ENCODE measurements at places on chromosomes 16 and 17. TPM values are rescaled to one million over a fixed set of nuclear protein-coding genes. Genes with fewer than 3 reads are reported as not detected.

GRCh38 chr17:13933441-13934276 is 135.6 kb upstream of the COX10 start:
- no peak for DNase-seq

DNA sequence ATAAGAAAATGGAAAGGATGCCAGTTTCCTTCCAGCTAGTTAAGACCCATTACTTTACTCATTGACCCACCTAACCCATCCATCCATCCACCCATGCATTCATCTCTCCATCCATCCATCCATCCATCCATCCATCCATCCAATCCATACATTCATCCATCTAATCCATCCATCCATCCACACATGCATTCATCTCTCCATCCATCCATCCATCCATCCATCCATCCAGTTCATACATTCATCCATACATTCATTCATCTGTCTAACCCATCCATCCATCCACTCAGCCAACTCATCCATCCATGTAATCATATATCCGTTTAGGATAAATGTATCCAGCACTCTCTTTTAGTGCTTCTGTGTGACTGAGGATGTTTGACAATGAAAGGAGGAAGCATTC is 178.8 kb upstream of the CACNG3 start:
- no peak for DNase-seq

DNA sequence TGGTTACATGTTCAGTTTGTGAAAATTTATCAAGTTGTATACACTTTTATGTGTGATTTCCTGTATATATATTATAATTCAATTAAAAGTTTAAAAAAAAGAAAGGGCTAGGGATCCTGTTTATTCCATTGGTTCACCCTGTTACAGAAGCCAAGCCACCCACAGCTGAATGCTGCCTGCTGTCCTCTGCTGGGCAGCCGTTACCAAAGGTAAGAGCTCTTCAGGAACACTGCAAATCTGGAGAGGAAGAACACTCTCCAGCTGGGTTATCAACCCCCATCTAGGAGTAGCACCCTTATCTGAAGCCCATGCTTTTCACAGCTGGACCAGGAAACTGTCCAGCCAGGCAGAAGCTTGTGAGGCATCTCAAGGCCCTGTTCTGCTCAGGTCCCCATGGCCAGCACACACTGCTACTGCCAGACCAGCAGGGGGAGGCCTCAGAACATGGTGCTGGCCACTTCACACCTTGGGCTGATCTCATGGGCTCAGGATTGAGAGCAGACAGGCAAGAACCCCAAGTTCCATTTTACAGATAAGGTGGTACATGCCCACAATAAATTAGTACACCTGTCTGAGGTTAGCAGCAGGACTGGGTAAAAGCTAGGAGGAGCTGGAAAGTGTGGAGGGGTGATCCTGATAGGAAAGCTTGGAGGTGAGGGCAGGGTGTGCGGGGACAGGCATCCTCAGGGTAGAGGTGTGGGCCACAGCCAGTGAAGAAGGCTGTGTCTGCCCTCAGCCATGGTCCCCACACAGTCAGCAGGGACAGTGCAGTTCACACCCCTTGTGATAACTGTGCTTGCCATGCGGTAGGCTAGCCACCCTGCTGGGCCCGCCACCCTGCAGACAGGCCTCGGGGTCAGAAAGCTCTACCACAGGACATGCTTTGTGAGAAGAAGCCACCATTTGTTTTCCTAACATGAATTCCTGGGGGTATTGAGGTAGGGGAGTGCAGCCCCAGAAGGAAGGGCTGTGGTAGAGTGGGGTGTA is 54.3 kb upstream of the SREBF1 start:
- no peak for DNase-seq

Gene HOXB1
- polyA plus RNA-seq, result not detected

Gene FOXJ1
- polyA plus RNA-seq, result 0.05 TPM

DNA sequence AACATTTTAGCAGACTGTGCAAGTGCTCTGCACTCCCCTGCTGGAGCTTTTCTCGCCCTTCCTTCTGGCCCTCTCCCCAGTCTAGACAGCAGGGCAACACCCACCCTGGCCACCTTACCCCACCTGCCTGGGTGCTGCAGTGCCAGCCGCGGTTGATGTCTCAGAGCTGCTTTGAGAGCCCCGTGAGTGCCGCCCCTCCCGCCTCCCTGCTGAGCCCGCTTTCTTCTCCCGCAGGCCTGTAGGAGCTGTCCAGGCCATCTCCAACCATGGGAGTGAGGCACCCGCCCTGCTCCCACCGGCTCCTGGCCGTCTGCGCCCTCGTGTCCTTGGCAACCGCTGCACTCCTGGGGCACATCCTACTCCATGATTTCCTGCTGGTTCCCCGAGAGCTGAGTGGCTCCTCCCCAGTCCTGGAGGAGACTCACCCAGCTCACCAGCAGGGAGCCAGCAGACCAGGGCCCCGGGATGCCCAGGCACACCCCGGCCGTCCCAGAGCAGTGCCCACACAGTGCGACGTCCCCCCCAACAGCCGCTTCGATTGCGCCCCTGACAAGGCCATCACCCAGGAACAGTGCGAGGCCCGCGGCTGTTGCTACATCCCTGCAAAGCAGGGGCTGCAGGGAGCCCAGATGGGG is 3.1 kb downstream of the GAA start:
- DNase-seq, result no peak

Gene CARD14
- 0.92 TPM for polyA plus RNA-seq

Gene DOC2A
- 0.61 TPM for polyA plus RNA-seq

- DNase-seq, result no peak
Observed at GRCh38 chr17:80616705-80617104, 72.1 kb downstream of the RPTOR start.

DNA sequence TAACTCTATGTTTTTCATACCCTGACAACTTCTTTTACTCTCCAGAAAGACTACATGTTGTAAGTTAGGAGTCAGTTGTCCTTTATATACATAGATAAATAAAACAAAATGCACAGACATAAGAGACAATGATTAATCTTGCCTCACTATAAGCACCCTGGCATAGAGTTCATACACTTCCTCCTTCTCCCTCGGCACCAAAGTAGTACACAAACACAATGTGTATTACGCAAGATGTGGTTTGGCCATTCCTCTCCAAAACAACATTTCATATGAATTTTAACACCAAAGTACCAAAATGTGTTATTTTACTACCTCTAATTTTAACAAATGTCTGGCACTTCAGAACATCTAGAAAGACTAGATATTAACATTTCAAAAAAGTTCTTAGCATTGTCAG is 17.2 kb upstream of the SLFN11 start:
- no peak for DNase-seq

Gene ADGRG1
- 5.8 TPM for polyA plus RNA-seq

DNA sequence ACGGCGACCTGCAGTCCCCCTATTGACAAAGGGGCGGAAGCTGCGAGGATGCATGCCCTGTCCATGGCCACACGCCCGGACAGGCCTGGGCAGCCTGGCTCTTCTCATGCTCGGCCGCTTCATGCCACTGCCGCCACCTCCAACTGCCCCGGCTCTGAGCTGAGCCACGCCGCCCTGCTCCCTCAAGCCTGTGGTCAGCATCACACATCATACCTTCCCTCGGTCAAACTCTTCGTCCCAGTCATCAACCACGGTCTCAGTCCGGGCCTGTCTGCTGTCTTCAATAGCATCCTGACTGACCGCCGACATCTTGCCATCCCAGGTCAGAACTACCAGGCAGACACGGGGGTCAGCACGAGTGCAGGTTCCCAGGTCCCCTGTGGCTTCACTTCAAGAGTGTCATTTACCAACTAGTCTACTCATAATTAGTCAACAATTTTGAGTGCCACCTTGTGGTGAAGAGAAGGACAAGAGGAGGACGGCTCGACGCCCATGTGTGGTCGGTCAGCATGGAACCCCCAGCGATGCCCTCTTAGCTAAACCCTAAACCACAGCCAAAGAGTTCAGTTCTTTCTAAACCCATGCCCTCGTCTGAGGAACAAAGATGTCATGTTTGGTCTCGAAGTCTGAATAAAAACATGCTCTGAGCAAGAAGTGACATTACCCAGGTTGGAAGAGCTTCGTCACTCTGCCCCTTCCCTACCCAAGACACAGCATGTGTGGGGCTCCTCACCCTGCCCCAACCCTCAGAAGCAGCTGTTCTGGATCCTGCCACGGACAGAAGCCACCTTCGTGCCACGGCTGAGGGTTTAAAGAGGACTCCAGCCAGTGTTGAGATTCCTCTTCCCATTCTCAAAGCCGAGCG is 16.9 kb upstream of the CYTH1 start:
- DNase-seq, result no peak

Gene PRDM7
- polyA plus RNA-seq, result not detected

DNA sequence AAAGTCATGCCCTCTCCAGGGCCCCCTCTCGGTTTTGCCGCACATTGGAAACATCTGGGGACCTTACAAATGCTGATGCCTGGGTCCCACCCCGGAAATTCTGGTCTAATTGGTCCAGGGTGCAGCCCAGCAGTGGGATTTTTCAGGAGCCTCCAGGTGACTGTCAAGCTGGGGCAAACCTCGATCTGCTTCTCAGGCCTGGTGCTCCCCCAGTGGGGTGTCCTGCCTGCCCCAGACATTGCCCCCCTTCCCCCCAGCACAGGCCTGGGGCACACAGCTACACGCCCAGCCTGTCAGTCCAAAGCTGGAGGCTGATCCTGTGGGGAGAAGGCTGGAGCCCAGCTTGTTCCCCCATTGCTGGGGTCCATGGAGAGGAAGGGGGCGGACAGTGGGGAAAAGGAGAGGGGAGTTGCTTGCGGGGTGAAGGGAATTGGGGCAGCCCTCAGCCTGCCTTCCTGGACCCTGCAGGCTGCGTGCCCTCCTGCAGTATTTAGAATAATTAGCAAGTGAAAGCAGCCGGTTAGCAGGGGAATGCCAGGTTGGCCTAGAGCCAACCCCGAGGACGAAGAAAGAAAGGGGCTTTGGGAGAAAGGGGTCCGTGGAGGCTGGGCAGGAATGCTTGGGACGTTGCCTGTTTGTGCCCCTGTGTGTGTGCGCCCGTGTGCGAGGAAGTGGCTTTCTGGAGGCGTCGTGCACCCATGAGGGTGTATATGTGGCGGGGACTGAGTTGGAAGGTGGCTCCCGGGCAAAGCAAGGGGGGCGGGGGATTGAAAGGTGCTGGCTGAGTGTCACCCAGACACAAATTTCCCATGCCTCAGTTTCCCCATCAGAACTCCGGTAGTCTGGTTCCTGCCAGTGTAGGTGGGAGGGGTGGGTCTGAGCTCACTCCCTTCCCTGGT is 5.9 kb downstream of the FOXJ1 start:
- DNase-seq, result no peak

- DNase-seq, result no peak
Observed at GRCh38 chr16:50673496-50674275, 7.4 kb downstream of the SNX20 start.

DNA sequence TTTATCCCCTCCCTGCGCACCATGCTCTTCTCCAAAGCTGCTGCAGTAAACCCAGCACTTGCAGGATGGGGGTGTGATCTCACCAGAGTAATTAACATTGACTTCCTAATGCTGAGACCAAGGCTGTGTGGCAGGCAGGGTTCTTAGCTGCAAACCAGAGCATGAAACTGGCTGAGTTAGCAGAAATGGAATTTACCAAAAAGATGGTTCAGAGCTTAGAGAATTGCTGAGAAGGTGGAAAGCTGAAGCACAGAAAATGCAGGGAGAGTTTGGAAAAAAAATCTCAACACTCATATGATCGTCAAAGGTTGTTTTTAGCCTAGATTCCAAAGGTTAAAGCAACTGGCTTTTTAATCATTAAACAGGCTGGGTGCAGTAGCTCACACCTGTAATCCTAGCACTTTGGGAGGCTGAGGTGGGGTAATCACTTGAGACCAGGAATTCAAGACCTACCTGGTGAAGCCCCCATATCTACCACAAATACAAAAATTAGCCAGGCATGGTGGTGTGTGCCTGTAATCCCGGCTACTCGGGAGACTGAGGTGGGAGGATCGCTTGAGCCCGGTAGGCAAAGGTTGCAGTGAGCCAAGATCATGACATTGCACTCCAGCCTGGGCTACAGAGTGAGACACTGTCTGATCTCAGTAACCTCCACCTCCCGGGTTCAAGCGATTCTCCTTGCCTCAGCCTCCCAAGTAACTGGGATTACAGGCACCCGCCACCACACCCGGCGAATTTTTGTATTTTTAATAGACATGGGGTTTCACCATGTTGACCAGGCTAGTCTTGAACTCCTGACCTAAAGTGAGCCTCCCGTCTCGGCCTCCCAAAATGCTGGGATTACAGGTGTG is 6.0 kb upstream of the TXNDC11 start:
- no peak for DNase-seq

- DNase-seq, result no peak
Observed at GRCh38 chr17:4604111-4604644, 19.8 kb downstream of the SMTNL2 start.

Gene MRM3
- 14.2 TPM for polyA plus RNA-seq

GRCh38 chr16:12920739-12921138 is 19.3 kb downstream of the SHISA9 start:
- DNase-seq, result no peak

- DNase-seq, result no peak
Observed at GRCh38 chr16:87828907-87829621, 40.2 kb downstream of the SLC7A5 start.

GRCh38 chr16:86697715-86698114 is 119.4 kb downstream of the FOXL1 start:
- DNase-seq, result peak; percentile 11

Gene TNS4
- polyA plus RNA-seq, result not detected

Gene P2RX1
- 2.3 TPM for polyA plus RNA-seq

GRCh38 chr16:1330260-1330914 is 3.1 kb upstream of the BAIAP3 start:
- DNase-seq, result no peak

- no peak for DNase-seq
Observed at GRCh38 chr16:27217256-27217655, 13.9 kb downstream of the KDM8 start.

DNA sequence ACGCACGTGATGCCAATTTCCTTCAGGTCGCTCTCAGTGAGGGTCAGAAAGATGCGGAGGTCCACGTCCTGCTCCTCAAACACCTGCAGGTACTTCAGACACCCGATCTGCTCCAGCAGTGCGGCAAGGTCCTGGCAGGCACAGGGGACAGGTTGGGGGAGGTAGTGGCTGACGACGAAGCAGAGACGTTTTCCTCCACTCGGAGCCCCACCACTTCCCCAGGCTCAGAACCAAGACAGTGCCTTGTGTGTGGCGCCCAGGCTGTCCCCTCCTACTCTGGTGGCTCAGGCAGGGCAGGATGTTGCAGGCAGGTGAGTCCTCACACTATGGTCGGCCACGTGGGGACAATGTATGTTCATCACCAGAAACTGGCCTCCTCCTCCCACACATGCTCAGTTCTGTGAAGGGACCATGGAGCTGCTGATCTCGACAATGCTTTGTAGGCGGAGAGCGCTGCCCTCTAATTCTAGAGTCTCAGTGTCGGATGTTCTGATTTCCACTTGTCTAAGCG is 5.7 kb downstream of the NUDT16L1 start:
- no peak for DNase-seq

DNA sequence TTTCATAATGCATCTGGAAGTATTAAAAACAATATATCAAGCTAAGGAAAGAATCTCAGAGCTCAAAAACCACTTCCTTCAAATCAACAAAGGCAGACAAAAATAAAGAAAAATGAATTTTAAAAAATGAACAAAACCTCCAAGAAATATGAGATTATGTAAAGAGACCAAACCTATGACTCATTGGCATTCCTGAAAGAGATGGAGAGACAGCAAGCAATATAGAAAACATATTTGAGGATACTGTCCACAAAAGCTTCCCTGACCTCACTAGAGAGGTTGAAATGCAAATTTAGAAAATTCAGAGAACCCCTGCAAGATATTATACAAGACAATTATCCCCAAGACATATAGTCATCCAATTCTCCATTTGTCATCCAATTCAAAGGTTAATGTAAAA is 311.3 kb upstream of the SOX9 start:
- DNase-seq, result no peak

GRCh38 chr17:77907497-77908461 is 50.7 kb upstream of the TNRC6C start:
- no peak for DNase-seq
